Activated CD4-positive, alpha-beta T cell treated with anti-CD3 and anti-CD28 coated beads, Interleukin-2, amount 50 U/mL, for 4 hours (primary cell): ENCODE measurements at places on chromosomes 11 and 22.

DNA sequence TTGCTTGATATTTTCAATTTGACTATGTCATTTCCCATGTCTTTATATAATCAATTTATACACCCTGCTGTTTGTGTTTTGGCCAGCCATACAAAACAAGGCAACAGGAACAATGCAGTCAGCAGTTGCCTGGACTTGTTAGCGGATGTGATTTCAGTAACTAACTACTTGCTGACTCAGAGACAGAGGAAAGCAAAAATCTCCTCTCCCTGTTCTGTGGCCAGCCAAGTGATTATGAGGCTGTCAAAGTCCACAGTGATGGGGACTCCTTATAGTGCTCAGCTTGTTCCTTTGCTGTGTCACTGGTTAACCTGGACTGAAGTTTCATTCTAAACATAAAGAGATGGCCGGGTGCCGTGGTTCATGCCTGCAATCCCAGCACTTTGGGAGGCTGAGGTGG, 32.6 kb upstream of the APLP2 start:
- DNase-seq, result no peak

GRCh38 chr22:24426851-24427499, 424 bp upstream of the ADORA2A start:
- no peak for DNase-seq

DNA sequence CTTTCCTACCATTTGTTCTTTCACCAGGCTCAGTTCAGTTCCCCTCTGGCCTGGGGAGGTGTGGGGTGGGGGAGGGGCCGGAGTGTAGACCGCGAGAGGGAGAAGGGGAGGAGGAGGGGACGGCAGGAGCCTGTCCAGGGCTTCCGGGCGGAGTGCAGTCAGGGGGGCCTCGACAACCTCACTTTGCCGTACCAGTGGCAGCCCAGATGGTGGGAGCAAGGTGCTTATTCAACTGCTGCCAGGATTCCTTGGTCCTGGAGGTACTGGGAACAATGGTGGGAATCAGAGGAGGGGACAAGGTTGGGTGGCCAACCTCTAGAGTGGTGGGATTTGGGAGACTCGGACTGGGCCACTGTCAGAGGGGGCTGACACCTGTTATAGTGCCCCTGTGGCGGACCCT, 1.2 kb downstream of the BACE1 start:
- DNase-seq, result no peak

- DNase-seq, result no peak
Measured at GRCh38 chr11:114060392-114061047, 1.0 kb downstream of the ZBTB16 start.
